H1 (cell line): ENCODE measurements at places on chromosomes 5 and 9. TPM values are rescaled to one million over a fixed set of nuclear protein-coding genes. Genes with fewer than 3 reads are reported as not detected.

CYLC2 gene
- not detected in 2 replicates for total RNA-seq

MRNIP gene
- 22.2 and 29.6 TPM in 2 replicates for total RNA-seq

SAXO1 gene
- 0.20 TPM in 1 of 2 replicates, not detected in the other for total RNA-seq

ASPN gene
- not detected in 2 replicates for total RNA-seq

ORM2 gene
- total RNA-seq, result 0.90 TPM in 1 of 2 replicates, not detected in the other

ADRA1B gene
- not detected in 2 replicates for total RNA-seq

GABRA1 gene
- total RNA-seq, result 16.2 and 17.3 TPM in 2 replicates

PCDHGA8 gene
- 1.4 and 1.7 TPM in 2 replicates for total RNA-seq

DNA sequence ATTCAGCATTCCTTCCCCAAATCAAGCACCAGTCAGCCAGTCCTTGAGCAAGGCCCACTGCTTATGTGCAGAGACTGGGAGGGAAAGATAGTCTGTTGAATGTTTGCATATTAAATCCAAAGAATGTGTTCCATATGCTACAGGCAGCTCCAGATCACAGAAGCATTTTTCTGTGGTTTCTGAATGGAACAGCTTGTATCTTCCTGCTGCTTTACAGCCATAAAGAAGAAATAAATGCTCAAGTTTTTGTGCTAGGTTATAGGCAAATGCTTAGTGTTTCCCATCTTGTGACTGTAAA is 310.3 kb downstream of the TRIM36 start:
- H3K27ac ChIP-seq, result no peak overlapping the region
- no peaks in the 10 kb centered on the region for H3K36me3 ChIP-seq
- H3K4me3 ChIP-seq, result no peak overlapping the region
- H3K4me1 ChIP-seq, result no peaks in the 10 kb centered on the region

DNA sequence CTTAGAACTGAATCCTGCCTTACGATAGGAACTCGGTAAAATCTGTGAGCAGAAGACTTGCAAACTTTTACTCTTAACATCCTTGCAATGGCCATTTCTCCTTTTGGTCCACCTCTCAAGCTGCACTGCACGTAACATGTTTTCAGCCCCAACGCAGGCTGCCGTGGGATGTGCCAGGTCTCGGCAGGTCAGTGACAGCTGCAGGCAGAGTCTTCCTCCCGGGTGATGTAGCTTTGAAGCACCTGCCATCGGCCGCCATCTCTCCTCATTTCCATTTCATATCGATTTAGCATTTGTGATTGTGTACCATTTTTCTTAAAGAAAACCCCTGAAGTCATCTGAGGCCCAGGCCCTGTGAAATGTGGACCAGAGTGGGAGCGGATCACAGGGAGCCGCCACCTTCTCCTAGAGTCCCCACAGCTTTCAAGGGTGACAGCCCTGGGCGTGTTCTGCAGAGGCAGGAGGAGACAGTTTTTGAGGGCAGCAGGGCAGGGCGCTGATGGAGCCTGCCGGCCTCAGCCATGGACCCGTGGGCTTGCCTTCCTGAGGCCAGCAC is 25.8 kb upstream of the LPCAT1 start:
- peak; percentile 28 for DNase-seq
- H3K27ac ChIP-seq, result no peak overlapping the region
- H3K36me3 ChIP-seq, result no peaks in the 10 kb centered on the region
- H3K4me1 ChIP-seq, result no peaks in the 10 kb centered on the region

DNA sequence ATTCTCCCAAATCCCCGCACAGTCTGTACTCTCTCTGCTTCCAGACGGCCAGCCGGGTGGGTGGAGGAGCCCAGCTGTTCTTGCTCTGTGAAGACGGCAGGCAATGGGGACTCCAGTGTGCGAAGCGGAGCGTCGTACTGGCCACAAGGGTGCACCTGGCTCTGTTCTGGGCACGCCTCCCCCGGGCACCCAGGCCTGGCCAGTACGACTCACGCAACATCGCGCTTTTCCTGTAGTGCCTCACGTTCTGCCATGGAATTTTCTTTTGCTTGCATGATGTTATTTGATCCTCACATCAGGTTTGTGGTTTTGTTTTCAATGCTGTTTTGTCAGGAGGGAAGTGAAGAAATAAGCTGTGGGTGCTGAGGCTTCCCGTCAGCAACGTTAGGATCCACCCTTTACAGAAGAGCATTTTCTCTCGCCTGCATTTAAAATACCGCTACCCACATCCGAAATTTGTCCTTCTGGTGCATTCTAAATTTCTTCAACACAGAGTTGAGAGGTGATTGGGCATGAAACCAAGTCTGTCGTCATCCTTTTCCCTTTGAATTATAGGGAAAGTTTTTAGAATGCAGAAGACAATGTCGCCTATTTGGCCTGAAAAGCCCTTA is 311.7 kb downstream of the TRIM36 start:
- H3K36me3 ChIP-seq, result no peaks in the 10 kb centered on the region
- no peaks in the 10 kb centered on the region for H3K27me3 ChIP-seq
- H3K4me1 ChIP-seq, result no peaks in the 10 kb centered on the region
- DNase-seq, result no peak
- no peak overlapping the region for H3K4me3 ChIP-seq
- H3K27ac ChIP-seq, result no peak overlapping the region

DNA sequence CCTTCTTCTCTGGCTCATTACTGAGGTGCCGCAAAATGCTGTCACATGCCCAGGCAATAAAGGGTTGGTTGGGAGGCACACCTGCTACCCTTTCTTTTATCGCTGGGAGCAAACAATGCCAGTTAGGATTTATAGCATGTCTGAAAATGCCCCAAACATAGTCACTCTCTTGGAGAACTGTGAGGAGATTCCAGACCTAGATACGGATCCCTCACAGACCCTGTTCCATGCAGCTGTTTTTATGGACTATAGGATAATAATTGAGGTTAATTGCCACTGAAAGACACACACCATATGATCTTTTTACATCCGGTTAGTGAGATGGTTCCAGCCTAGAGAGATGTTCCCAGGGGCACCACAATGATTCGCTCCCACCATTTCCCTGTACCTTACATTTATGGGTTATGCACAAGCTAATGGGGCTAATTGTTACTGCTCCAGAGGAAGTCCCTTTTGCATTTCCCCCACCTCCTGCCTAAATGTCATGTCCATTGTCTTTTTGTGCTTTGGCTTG is 318.1 kb downstream of the PIK3R1 start:
- no peaks in the 10 kb centered on the region for H3K27me3 ChIP-seq
- H3K27ac ChIP-seq, result no peak overlapping the region
- no peak for DNase-seq
- peaks cover 15% of the 10 kb centered on the region for H3K4me1 ChIP-seq
- no peaks in the 10 kb centered on the region for H3K36me3 ChIP-seq
- H3K4me3 ChIP-seq, result no peak overlapping the region

GRCh38 chr9:123150708-123151503 is 117.4 kb downstream of the GPR21 start:
- no peaks in the 10 kb centered on the region for H3K36me3 ChIP-seq
- H3K27ac ChIP-seq, result no peak overlapping the region

- no peaks in the 10 kb centered on the region for H3K36me3 ChIP-seq
- H3K27me3 ChIP-seq, result no peaks in the 10 kb centered on the region
- H3K27ac ChIP-seq, result no peak overlapping the region
- no peaks in the 10 kb centered on the region for H3K4me1 ChIP-seq
- H3K4me3 ChIP-seq, result no peak overlapping the region
- no peak for DNase-seq
These were observed 418.1 kb downstream of the PRR16 start for GRCh38 chr5:120882038-120882775.

DNA sequence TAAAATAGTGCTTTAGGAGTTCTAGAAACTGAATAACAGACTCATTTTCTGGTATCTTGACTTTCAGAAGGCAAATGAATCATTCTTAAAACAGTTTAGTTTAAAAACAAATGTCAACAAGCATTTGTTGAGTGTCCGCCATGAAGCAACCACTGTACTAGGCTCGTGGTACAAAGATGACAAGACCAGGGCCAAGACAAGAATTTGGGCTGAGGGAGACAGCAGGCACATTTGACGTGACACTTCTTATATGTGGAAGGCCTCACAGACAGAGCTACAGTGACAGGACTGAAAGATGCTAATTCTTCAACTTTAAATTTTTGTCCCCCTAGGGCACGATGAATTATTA is 14.4 kb upstream of the ZNF131 start:
- DNase-seq, result no peak
- no peak overlapping the region for H3K27ac ChIP-seq
- H3K4me1 ChIP-seq, result no peaks in the 10 kb centered on the region

GRCh38 chr5:117103703-117104102 is 529.1 kb upstream of the SEMA6A start:
- no peak overlapping the region for H3K4me3 ChIP-seq
- H3K27ac ChIP-seq, result no peak overlapping the region
- no peaks in the 10 kb centered on the region; the same call in none of the 2 replicates for H3K4me1 ChIP-seq
- DNase-seq, result no peak
- no peaks in the 10 kb centered on the region for H3K27me3 ChIP-seq
- no peaks in the 10 kb centered on the region for H3K36me3 ChIP-seq

- H3K4me3 ChIP-seq, result no peak overlapping the region
- H3K27me3 ChIP-seq, result no peaks in the 10 kb centered on the region
- H3K27ac ChIP-seq, result no peak overlapping the region
- no peaks in the 10 kb centered on the region for H3K4me1 ChIP-seq
- no peak for DNase-seq
These were observed 205.5 kb upstream of the SLC24A2 start for GRCh38 chr9:19994296-19994695.

- no peak overlapping the region for H3K4me3 ChIP-seq
- no peaks in the 10 kb centered on the region for H3K4me1 ChIP-seq
- H3K36me3 ChIP-seq, result no peaks in the 10 kb centered on the region
- no peak for DNase-seq
These were observed 1348.7 kb upstream of the C9orf72 start for GRCh38 chr9:28921857-28922500.

- H3K27ac ChIP-seq, result no peak overlapping the region
- H3K4me1 ChIP-seq, result no peaks in the 10 kb centered on the region; the same call in 1 of the 2 replicates
- H3K27me3 ChIP-seq, result no peaks in the 10 kb centered on the region
- no peaks in the 10 kb centered on the region for H3K36me3 ChIP-seq
These were observed 47.8 kb downstream of the RALGPS1 start for GRCh38 chr9:126962336-126962735.

- no peaks in the 10 kb centered on the region for H3K27me3 ChIP-seq
- H3K4me3 ChIP-seq, result no peak within 1 kb of the TSS
- peak within 1 kb of the TSS; percentile 29; the same call in 1 of the 2 replicates for H3K27ac ChIP-seq
- no peaks in the 10 kb centered on the region for H3K4me1 ChIP-seq
- H3K36me3 ChIP-seq, result no peaks in the 10 kb centered on the region
- DNase-seq, result peak; percentile 39
These were observed at the start of gene ZNF474 for GRCh38 chr5:122129306-122129705. Gene ZNF474, plus strand, starts transcription at chr5:122129546. Its CDS starts 22,445 bp downstream, at chr5:122151991.

DNA sequence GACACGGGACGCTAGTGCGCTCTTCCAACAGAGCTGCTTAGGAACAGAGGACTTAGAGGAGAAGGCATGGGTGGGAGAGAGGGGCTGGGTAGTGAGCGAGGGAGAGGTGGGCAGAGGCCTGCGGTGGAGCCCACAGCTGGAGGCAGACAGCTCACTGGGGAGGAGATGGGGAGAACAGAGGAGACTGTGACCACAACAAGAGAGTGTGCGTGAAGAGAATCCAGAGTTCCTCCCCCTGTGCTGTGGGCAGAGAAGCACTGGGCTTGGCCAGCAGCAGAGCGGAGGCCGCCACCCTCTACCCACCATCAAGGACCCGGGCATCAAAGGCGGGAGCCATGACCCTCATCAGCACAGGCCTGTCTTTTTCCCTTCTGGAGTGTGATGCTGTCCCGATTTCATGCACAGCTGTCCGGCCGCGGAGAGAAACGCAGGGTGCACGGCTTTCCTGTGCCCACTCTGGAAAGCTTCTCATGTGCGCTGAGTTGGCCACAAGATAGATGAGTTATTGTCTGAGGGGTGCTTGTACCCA is 228.3 kb upstream of the IRX4 start:
- H3K4me3 ChIP-seq, result no peak overlapping the region
- no peak overlapping the region for H3K27ac ChIP-seq
- DNase-seq, result no peak
- H3K36me3 ChIP-seq, result no peaks in the 10 kb centered on the region

- H3K27ac ChIP-seq, result no peak overlapping the region
- no peaks in the 10 kb centered on the region for H3K4me1 ChIP-seq
- H3K4me3 ChIP-seq, result no peak overlapping the region
- H3K27me3 ChIP-seq, result no peaks in the 10 kb centered on the region
These were observed 8.2 kb downstream of the TNIP1 start for GRCh38 chr5:151072630-151073025.

DNA sequence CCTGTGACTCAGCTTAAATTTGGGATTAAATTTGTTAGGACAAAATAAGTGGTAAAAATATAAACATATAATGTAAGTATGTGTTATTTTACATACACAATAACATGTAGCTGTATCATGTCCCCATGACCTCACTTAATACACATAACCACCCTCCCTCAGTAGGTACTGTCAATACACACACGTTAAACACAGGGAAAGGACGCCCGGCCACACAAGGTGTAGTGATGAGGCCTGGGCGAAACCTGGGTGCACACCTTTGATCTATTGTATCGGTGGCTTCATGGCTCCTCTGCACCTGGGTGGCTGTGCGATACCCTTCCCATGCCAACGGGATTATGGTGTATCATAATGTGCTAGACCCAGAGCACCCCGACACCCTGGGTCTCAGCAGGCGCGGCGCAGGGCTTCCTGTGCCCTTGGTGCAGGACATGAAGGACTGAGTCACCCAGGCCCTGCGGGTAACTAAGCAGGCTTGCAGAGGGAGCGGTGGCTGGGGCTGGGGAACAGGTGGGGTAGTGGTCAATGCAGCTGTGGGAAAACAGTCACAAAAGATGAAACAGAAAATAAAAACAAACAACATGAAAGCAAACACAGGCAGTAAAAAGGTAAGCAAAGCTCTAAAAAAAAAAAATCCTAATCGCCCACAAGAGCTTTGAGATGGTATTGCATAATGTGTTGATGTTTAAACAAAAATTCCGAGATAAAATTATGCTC is 127.5 kb upstream of the RETREG1 start:
- no peaks in the 10 kb centered on the region for H3K27me3 ChIP-seq
- H3K4me1 ChIP-seq, result peaks cover 9% of the 10 kb centered on the region; the same call in 1 of the 2 replicates
- H3K27ac ChIP-seq, result no peak overlapping the region
- no peak overlapping the region for H3K4me3 ChIP-seq

DNA sequence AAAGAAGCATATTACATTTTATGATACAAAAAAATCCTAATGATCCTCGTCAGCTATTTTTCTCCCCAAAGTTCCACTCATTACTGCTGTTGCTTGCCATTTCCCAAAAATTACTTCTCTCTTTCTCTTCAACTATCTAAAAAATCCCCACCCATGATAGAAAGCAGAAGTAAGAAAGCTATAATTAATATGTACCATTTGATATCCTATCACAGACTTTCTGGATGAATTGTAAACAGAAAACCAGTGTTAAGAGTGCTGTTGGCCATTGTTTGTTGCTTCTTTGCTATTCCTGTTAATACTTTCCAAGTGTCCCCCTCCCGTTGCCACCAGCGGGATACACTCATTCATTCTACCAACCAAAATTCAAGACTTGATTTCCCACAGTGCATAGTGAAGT is 136.3 kb upstream of the SMARCA2 start:
- no peaks in the 10 kb centered on the region for H3K4me1 ChIP-seq
- no peak overlapping the region for H3K4me3 ChIP-seq
- H3K27me3 ChIP-seq, result no peaks in the 10 kb centered on the region
- no peaks in the 10 kb centered on the region for H3K36me3 ChIP-seq
- H3K27ac ChIP-seq, result no peak overlapping the region

DNA sequence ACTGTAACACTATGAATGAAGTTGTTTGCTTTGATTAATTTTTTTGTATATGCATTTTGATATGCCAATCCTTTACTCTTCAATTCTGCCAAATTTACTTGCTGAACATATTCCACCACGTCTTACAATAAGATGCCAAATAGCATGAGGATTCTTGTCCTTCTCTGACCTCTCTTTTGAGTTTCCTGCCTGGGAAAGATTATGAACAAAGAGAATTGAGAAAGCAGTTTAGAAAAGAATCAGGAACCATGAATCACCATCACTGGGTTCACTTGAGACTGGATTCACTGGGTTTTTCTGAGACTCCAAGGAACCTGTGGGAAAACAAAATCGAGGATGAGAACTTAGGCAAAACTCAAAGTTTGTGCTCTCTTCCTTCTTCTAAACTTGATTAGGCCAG is 256.5 kb downstream of the CETN3 start:
- H3K27ac ChIP-seq, result no peak overlapping the region
- H3K36me3 ChIP-seq, result no peaks in the 10 kb centered on the region
- H3K4me1 ChIP-seq, result no peaks in the 10 kb centered on the region
- DNase-seq, result no peak
- no peak overlapping the region for H3K4me3 ChIP-seq
